ENCODE measurements at places on chromosomes 2 and 18.

GRCh38 chr18:67583621-67584020, 67.1 kb upstream of the DSEL start:
- DNase-seq: no peak

DNA sequence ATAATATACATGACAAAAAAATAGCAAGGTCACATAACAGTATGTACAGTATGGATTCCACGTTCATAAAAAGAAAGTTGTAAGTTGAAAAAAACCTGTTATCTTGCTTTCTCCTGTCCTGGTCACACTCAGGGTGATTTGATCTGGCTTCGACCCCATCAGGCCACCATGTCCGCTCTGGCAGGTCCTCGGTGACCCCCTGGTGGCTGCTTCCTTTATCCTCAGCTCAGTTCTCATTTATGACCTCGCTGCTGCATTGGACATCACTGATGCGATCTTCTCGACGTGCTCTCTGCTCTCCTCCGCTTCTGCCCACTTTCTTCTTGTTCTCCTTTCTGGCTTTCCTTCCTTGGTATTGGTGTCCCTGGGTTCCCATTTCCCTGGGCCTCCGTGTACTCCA, 29.7 kb downstream of the DGKD start:
- DNase-seq: no peak

DNA sequence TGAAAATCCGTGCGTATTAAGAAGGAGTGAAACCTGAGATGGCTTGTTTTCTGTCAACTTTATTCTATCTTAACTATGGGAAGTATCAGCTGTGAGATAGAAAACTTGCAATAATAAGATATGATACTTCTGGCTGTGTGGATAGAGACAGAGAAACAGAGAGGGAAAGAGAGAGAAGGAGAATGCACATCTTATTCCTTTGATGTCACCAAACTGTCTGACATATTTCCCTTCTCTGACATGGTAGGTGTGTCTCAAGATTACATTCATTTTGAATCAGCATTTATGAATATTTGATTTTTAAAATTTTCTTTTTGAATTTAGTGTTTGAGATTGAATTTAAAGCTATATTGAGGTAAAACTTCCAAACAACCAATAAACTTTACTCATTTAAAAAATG, 69.4 kb downstream of the CDC42EP3 start:
- no peak for DNase-seq

DNA sequence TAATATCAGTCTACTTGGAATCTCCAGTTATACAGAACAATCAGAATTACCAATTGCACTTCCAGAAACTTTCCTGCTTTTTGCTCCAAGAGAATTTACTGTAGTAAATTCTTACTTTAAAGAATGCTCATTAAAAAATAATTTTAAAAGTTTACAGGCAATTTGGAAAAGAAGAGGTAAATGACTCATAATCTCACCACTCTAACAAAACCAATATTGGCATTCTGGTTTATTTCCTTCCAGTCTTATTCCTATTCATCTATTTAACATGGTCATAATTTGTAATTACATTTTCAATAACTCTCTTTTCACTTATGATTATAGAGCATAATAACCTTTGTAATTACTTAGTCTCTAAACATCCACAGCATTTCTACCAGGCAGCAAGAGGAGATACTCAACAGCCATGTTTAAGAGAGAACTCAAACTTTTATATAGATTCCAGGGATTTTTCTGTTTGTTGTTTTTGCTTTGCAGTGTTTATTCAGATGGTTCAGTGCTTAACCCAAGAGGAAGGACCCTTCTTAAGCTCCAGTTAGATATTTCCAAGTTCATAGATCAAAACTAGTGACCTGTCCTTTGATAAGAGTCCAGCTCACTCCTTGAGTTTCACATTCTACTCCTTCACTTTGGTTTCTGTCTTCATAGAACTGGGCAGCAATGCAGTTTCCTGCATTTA, 464.7 kb downstream of the TXNL1 start:
- no peak for DNase-seq

DNA sequence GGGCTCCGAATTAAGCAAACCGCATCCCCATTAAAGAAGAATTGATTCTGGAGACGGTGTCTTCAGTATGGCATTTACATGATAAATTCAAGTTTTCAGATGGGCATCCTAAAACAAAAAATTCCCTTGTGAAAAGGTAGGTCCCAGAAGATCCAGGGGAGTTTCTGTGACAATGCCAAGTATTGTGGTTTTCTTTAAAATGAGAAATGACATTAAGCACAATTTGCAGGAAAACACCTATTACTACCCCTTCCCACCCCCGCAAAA, 689 bp upstream of the YWHAQ start:
- DNase-seq: no peak

GRCh38 chr2:45343251-45344017, 267.6 kb downstream of the SRBD1 start:
- DNase-seq: no peak

GRCh38 chr2:126495189-126495588, 160.8 kb upstream of the GYPC start:
- DNase-seq: no peak

- no peak for DNase-seq
These were observed 73.1 kb downstream of the DNAH7 start for GRCh38 chr2:195995499-195995898.

DNA sequence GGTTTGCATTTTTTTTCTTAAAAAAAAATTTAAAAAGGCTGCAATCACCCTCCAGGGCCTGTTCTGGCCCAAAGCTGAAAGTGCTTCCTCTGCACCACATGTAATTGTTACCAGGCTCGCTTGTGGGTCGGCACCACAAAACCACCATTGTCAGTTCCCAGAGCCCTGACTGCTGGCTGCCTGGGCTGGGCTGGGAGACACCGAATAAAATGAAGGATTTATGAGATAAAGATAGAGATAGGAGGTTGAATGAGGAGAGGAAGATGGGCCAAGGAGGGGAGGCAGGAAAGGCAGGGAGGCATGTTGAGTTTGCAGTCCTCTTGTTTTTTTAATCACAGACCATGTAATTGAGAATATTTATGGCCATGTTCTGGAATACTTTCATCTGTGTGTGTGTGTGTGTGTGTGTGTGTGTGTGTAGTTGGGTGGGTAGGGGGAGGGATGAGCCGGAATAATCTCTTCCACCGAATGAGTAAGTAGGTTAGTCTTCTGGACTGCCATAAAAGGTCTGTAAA, 14.7 kb downstream of the NRP2 start:
- DNase-seq: no peak

- no peak for DNase-seq
These were observed 383.8 kb downstream of the NRXN1 start for GRCh38 chr2:50648041-50648700.

- DNase-seq: no peak
These were observed 43.5 kb downstream of the MFSD6 start for GRCh38 chr2:190451561-190452176.

DNA sequence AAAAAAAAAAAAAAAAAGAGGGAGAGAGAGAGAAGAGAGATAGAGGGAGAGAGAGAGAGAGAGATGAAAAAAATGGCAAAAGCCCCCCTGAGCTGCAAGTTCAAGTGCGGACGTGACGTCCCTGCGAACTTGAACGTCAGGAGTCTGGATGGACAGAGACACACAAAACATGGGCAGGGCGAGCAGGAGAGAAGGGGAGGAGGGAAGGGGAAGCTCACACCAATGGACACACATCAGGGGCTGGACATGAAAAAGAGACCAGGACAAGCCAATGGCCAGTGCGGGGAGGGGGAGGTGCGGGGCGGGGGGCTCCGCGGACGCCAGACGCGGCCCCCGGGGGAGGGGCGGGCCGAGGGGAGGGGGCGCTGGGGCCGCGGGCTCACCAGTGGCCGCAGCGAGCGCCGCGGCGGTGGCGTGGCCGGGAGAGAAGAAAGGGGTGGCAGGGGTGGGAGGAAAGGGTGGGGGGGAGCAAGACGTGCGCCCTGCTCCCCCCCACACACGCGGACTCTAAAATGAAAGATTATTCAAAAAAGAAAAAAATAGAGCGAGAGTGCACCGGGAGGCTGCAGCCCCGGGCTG, at the start of gene BCL11A:
BCL11A (minus strand) TSS at position 160 of the 579 bp plus-strand sequence. CDS start 384 bp downstream, outside the sequence.
- no peak for DNase-seq

DNA sequence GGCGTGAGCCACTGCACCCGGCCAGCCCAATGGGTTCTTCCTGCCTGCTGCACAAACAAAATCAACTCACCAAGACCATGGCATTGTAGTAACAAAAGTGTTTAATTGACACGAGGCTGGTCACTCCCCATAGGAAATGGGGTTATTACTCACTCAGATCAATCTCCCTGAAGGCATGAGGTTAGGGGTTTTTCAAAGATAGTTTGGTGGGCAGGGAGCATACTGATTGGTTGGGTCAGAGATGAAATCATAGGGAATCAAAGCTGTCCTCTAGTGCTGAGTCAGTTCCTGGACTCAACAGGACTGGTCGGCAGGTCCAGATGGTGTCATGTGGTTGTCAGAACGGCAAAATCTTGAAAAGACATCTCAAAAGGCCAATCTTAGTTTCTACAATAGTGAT, 122.1 kb downstream of the TMEM17 start:
- DNase-seq: no peak

DNA sequence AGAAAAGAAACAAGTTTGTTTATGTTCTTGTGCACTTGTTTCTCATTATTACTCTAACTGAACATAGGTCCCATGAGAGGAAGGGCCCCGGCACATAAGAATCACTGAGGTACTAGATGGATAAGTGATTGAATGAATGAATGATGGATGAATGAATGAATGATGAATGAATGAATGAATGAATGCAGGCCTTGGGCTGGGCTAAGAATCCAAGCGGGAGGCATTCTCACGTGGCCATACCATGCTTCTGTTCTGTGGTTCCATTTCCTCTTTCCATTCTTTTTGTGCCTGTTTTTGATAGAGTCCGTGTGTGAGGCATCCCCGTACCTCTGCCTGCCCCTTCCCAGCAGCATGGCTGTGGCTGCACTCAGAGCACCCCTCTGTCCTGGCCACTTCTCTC, 94.8 kb downstream of the SH3BP4 start:
- DNase-seq: no peak

GRCh38 chr18:76564117-76564516, 69.1 kb upstream of the ZNF516 start:
- no peak for DNase-seq

DNA sequence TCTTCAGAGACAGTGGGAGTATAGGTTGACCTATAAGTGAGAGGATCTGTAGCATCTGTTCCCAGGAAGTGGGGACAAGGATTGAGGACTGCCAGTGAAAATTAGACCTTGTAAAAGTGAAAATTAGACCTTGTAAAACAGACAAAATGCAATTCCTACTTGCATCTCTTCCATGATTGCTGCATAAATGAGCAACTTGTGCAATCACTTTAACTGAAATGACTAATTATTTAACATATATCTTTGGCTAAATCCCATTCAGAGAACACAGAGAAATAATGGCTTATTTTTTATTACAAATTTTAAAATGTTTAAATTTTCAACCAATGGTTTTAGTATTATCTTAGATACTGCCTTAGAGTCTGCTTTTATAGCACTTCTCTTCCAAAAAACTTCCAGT, 67.2 kb upstream of the NABP1 start:
- DNase-seq: no peak

GRCh38 chr18:59303006-59303405, 15.4 kb downstream of the CPLX4 start:
- no peak for DNase-seq

GRCh38 chr18:74457043-74457724, at the start of gene DIPK1C:
DIPK1C (minus strand) TSS chr18:74457308; CDS start chr18:74457259, 49 bp downstream.
- DNase-seq: no peak

- DNase-seq: no peak
These were observed 165.7 kb downstream of the TMX3 start for GRCh38 chr18:68548904-68549870.

- DNase-seq: no peak
These were observed 46.1 kb downstream of the NABP1 start for GRCh38 chr2:191724015-191724414.

DNA sequence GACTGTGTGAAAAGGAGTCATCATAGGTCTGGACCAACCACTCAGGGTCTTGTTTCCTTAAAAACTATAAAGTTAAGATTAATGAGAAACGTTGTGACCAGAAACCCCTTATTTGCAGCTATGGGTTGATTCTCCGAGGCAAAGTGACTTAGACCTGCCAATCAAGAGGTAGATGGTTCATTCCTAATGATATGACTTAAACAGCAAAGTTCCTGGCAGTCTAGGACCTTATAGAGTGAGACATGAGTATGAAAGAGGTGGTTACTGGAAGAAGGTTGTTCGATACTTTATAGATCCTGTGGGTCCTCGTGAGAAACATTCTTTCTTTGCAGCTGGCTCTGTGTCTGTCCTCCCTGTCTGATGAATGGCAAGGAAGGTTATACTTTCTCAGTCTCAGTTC, 8.0 kb downstream of the SFXN5 start:
- DNase-seq: no peak

GRCh38 chr2:45984366-45984765, 312.8 kb upstream of the EPAS1 start:
- no peak for DNase-seq

DNA sequence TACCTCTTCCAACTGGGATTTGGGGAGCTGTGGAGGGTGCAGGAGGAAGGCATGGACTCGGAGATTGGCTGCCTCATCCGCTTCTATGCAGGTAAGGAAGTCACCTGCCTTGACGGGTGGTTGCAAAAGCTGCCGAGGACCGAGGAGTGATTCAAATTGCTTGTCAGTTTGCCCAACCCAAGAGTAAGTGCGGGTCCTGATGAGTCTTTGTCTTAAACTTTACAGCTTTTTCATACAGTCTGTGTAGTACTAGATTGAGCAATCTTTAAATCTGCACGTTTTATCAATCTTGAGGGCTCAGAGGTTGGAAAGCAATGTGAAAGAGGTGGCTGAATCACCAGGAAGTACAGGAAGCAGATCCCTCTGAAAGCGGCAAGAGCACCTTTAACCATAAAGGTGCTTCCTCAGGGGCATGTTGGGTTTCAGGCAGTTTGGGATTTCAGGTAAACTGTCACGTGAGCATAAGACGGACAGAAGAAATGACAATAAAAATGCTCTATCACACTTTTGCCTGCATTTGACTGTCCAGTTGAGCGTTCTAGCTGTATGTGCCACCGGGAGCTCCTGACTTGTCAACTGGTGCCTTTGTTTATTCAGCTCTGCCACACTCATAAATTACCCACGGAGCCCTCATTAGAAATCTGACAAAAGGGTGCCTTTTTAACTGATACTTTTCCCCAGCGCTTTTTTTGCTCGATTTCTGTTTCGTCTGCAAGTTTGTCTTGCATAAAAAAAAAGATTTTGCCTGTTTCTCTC, 2.0 kb downstream of the PHLPP1 start:
- no peak for DNase-seq

- no peak for DNase-seq
These were observed 79.3 kb upstream of the MMADHC start for GRCh38 chr2:149666809-149667320.

DNA sequence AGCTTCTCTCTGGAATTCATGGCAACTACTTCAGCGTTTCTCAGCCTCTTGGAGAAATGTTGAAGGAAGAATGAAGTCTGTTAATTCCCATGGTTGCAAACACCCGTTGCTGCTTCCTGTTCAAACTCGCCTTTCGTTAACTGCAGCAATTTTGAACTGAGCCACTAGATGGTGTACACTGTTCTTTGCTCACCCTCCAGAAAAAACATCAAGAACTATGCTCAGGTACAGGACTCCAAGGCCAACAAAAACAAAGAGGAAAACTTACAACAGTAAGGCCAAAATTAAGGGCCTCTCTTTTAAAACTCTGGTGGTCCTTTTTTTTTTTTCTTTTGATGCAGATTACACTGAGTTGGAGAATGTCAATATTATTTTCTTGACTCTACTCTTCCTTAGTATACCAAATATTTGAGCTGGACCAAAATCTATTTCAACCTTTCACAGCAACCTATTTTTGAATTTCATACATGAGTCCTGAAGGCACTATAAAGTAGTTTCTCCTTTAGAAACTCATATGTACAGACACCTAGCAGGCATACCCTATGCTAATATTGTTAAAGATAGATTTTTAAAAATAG, 58.2 kb downstream of the KLHL14 start:
- DNase-seq: no peak

- no peak for DNase-seq
These were observed 71.7 kb upstream of the CDH2 start for GRCh38 chr18:28248653-28249052.
